ENCODE measurements at places on chromosomes 3 and 15. TPM values are rescaled to one million over a fixed set of nuclear protein-coding genes. Genes with fewer than 3 reads are reported as not detected.

Gene PLSCR5
- polyA plus RNA-seq, result not detected

DNA sequence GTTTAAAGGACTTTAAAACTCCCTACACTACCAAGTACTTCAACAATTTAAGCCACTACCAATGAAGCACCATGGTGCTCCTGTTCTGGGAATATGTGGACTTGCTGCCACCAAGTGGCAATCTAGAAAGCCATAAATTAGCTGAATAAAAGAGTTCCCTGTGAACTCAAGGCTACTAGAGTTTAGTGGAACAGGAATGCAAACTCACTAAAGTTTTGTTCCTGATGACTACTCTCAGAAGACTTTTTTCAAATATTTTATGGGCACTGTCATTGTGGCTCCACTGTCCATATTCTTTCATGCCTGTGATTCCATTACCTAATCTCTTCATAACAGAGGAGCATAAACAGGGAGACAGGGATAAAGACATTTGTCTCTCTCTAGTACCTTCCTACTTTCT is 63.9 kb downstream of the TMCC1 start:
- DNase-seq, result peak; percentile 20

DNA sequence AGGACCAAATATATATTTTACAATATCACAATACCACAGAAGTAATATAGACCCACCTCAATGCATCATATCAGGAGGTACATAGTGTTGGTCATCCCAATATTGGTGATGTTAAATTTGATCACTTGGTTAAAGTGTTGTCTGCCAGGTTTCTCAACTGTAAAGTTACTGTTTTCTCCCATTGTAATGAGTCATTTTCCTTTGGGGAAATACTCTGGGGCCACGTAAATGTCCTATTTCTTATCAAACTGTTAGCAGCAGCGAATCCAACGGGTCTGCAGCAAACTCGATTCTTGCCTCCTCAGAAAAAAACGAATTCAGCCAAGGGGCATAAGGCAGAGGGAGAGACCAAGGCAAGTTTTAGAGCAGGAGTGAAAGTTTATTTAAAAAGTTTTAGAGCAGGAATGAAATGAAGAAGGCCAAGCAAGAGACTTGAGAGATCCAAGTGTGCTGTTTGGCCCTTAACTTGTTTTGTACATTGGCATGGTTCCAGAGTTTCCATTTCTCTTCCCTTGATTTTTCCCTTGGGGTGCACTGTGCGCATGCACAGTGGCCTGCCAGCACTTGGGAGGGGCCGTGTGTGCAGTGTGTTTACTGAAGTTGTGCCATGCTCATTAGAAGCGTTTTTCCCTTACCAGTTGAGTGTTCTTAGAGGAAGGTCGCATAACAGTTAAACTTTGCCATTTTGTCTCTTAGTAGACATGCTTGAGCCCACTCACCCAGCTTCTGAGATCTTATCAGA is 512.5 kb downstream of the AGBL1 start:
- DNase-seq, result no peak

DNA sequence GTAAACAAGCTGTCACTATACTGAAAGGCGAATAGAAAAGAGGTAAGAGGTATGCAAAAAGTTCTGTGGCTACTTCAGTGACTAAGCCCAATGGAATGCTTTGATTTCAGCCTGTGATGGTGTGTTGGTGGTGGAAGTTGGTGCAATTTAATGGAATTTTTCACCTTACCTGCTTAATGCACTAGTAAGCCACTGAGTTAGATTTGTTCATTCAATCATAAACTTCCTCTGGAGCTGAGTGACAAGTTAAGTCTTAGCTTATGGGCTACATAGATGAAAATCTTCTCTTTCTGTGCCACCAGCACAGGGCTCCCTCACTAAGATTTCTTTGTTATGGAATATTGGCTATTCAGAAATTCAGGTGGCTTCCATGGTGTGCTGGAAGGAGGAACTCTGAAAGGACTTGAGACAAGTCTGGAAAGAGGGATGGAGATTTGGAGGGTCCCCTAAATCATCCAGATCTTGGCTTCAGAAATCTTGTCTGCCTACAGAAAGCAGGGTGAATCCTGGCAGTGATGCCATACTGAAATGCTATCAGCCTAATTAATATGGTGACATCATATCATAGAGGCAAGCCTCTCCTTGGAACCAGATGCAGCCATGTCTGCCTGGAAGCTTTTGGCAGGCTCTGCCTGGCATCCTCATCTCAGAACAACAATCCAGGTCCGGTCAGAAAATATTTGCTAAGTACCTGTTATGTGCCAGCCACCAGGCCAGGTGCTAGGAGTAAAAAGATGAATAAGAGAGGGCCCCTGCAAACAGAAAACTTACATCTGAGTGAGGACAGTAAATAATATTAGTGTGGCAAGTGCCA is 8.1 kb upstream of the GAP43 start:
- DNase-seq, result no peak

GRCh38 chr3:120415756-120416155 is 35.0 kb downstream of the FSTL1 start:
- no peak for DNase-seq

DNA sequence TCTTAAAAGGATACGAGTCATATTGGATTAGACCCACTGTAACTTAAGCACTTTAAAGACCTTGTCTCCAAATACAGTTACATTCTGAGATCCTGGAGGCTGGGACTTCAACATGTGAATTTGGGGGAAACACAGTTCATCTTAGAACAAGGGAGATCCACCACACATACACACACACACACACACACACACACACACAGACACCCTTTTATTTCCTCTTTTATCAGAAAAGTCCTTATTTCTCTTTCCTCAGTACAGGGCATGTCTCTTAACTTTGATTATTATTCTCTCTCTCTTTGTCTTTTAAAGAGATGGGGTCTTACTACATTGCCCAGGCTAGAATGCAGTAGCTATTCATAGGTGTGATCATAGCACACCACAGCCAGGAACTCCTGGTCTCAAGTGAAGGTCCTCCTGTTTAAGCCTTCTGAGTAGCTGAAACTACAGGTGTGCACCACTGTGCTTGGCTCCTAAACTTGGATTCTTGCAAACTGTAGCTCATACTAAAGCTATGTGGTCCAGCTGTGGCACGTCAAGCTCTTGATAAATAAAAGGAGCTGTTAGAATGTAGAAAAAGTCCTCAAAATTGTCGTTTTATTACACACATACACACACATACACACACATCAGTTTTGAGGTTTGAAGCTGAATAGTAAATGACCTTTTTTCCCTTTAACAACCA is 7.4 kb downstream of the GOLM2 start:
- no peak for DNase-seq

Measured in left renal cortex interstitium (tissue), 4 donors.